ENCODE measurements at places on chromosomes 7 and 10.
A peak's percentile ranks its signal among the peaks of the same experiment; 100 is the strongest.

GRCh38 chr10:128466831-128467371, 340.7 kb upstream of the MKI67 start:
- DNase-seq, result no peak

- DNase-seq, result no peak
Observed at GRCh38 chr10:109166935-109167334, 756.4 kb downstream of the XPNPEP1 start.

DNA sequence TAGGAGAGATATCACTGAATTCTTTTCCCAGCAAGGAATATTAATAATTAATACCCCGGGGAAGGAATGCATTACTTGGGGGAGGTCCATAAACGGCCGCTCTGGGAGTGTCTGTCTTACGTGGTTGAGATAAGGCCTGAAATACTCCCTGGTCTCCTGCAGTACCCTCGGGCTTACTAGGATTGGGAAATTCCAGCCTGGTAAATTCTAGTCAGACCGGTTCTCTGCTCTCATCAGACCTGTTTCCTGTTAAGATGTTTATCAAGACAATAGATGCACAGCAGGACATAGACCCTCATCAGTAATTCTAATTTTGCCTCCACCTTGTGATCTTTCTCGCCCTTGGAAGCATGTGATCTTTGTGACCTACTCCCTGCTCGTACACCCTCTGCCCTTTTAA, 162.8 kb upstream of the KCND2 start:
- no peak for DNase-seq

DNA sequence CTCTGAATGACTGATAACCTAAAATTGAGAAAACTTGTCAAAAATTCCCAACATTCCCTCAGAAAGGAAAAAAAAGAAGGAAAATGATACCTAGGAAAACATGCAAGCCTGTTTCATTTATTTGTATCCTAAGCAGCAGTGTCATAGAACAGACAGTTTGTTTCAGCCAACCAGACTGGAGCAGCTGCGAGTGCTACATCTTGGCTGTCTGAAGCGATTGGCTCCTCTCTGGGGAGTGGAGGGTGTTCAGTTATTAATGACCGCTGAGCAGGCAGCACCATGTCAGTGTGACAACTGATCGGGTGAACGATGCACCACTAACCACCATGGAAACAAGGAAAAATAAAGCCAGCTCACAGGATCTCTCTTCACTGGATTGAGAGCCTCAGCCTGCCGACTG, at the start of gene LRRN3:
Gene LRRN3, plus strand, starts transcription at position 282 of the 400 bp plus-strand sequence. CDS start 31,646 bp downstream, outside the sequence.
- DNase-seq, result no peak

DNA sequence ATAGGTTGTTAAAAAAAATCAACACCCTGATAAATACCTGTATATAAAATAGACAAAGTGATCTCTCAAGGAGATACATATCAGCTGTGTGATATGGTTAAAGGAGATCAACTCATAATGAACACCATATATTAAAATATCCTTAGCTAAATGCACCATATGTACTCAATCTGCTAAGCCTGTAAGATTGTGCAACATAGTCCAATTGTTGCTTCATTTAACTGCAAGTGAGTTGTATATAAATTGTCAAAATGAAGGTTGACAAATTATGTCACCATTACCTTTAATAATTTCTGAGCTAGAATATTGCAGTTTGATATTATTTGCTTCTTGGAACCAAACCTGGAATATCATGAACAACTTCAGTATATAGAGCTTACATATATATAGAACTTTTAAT, 283.7 kb downstream of the MALRD1 start:
- no peak for DNase-seq

GRCh38 chr10:31318382-31318853, 598 bp upstream of the ZEB1 start:
- peak; percentile 64 for DNase-seq

GRCh38 chr10:90087197-90088023, 386.0 kb downstream of the KIF20B start:
- DNase-seq, result no peak

DNA sequence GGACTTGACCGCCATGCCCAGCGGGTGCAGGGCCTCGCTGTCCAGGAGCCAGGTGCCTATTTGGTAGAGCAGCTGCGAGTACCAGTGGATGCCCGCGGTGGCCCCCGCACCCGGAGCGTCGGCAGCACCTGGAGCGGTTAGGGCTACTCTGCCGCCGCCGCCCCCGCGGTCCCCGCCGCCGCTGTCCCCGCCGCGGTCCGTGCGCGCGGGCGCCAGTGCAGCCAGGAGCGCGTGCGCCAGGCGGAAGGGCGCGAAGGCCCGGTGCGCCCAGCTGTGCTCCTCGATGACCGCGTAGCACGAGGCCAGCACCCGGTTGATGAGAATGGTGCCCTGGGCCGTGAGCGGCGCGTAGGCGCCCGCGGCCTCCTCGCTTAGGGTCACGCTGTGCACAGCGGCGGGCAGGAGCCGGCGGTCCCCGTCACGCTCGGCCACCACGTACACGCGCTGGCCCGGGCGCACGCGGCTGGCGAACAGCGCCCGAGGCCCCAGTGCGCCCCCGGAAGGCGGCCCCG, 9.3 kb downstream of the SHH start:
- DNase-seq, result no peak
